ENCODE measurements at places on chromosomes 4 and X.

- peak; percentile 96 for DNase-seq
Observed at GRCh38 chr4:48698029-48698971, 81.8 kb downstream of the FRYL start.

GRCh38 chrX:138128027-138128671 lies 562.2 kb downstream of the ZIC3 start:
- peak; percentile 28 for DNase-seq

DNA sequence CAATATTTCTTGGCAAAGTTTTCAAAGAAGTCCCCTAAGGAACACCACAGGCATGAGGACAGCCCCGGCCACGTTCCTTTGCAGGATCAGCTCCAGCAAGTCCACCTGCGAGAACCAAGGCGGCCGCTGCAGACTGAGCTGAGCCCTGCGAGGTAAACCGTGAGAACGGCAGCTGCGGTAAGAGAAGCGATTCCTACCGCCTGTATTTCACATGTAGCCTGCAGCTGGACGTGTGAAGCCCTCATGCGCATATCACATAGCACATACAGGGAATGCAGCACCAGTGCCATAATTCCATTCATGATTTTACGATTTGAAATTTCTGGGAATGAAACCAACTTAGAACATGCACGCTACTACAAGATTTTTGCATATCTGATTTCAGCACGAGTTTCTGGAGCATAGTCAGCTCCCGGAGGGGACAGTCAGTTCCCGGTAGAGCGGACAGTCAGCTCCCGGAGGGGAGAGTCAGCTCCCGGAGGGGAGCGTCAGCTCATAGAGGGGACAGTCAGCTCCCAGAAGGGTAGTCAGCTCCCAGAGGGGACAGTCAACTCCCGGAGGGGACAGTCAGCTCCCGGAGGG lies 41.7 kb downstream of the FGFRL1 start:
- DNase-seq: no peak

- DNase-seq: no peak
Observed at GRCh38 chr4:14308229-14308651, 680.7 kb upstream of the BOD1L1 start.

GRCh38 chr4:7251321-7251720 lies 59.0 kb downstream of the SORCS2 start:
- DNase-seq: no peak

DNA sequence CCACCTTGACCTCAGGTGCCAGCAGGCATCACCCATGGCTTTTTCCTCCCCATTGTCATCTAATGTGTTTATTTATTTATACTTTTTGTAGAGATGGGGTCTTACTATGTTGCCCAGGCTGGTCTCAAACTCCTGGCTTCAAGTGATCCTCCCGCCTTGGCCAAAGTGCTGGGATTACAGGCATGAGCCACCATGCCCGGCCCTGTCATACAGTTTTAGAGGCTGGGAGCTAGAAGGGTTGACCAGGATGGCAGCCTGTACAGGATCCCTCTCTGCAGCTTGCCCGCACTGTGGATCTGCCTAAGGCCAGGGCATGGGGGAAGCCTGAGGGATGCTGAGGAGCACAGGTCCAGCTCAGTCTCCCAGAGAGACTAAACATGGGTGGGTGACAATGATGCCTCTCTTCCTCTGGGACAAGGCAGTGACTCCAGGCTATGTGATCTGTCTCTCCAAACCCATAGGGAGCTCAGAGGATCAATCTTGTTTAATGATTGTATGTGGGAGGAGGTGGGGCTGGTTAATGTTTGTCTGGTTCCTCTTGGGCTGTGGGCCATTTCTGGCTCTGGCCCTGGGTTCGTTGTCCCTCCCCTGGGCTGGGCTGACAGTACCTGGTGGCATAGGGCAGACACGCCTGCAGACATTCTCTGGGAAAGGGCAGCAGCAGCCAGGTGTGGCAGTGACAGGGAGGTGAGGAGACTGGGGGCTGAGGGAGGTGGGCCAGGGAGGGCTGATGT lies 8.3 kb upstream of the GJB1 start:
- no peak for DNase-seq

GRCh38 chr4:107472265-107472948 lies 247.6 kb downstream of the PAPSS1 start:
- DNase-seq: no peak

GRCh38 chrX:79524642-79525041 lies 157.5 kb upstream of the ITM2A start:
- DNase-seq: peak; percentile 4

DNA sequence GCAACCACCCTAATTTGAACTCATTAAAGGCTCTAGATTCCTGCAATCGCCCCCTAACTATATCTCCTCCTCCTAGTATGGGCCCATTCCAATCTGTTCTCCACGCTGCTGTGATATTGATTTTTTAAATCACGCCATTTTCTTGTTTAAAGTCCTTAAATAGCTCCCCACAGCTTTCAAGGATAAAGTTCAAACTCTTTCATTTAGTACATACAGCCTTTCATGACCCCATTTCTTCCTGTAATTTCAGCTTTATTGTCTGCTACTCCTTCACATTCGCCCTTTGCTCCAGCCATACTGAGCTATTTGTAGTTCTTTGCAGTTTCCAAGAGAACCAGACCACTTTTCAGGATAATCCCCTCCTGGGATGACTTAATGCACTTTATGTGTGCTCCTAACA lies 118.5 kb downstream of the GC start:
- DNase-seq: no peak

DNA sequence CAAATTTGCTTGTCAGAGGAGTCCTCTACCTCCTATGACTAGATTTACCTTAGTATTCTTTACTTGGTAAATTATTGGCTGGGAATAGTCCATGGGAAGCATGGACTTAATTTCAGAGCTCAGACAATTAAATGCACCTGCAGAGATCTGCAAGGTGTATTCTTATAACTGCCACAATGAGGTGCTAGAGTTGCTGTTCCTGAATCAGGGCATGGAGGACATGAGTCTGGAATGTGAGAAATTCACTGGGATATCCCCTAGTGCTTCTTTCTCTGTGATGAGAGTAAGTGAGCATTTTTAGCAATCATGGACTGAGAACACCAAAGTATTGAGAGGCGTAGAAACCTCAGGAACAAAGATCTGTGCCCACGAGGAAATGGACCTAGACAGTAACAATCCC lies 32.9 kb upstream of the GRID2 start:
- DNase-seq: no peak

DNA sequence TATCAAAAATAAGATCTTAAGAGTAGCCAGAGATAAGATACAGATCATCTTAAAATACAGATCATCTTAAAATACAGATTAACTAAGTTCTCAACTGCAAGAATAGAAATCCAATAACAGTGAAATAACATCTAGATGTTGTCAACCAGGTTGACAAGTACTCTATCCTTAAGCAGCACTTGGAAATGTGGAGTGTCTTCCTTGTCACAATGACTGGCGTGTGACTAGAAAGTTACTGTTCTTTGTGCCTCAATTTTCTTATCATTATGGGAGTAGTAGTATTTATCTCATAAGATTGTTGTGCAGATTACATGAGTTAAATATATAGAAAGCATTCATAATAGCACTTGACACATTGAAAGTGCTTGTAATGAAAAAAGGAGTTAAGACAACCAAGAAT lies 25.8 kb upstream of the HPGDS start:
- no peak for DNase-seq

GRCh38 chr4:158667651-158668198 lies 4.0 kb downstream of the C4orf46 start:
- peak; percentile 52 for DNase-seq

DNA sequence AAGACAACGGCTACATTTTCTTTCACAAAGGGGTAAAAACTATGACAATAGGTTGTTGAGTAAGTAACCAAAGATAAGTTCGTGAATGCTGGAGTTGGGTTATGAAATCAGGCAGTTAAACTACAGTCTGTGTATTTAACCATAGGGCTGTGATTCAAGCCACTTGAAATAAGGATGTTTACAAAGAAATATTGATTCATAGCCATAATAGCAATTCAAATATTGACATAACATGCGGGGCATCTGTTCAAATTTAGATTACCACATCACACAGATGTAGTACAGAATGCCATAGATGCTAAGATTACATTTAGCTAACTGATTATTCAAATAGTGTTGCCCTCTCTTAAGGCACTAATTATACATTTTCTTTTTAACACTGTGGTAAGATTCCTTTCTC lies 364.1 kb downstream of the FSTL5 start:
- DNase-seq: peak; percentile 15

DNA sequence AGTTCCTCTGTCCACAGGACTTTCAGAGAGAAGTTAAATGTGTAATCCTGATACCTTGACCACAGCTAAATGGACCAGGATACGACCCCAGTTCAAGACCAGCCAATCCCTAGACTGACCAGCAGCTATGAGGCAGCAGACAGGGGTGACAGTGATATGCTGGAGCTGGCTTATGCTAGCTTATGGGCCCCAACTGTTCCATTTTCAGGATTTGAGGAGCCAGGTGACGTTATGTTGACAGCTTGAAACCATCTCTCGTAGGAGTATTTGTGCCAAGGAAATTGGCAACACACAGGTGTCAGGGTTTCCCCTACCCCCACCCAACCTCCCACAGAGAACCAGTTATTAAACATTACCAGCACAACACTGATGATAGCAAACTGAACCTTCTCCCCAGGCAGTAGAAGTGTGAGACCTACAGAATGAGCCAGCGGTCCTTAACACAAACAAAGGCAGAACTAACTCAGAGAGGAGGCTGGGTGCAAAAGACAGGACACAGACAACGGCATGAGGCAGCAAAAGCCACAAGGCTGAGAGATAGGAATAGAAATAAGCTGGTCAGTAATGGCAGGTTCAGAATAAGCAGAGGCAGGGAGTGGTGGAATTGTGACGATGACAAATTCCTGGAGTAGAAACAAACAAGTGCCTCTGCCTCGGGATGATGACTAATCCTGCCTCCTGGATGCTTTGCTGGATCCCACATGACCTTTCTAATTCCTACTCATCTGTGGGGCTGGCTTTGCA lies 85.6 kb upstream of the CPEB2 start:
- peak; percentile 52 for DNase-seq

GRCh38 chr4:89249313-89249712 lies 58.3 kb downstream of the GPRIN3 start:
- DNase-seq: no peak

GRCh38 chr4:95051702-95052020 lies 293.9 kb downstream of the BMPR1B start:
- no peak for DNase-seq

DNA sequence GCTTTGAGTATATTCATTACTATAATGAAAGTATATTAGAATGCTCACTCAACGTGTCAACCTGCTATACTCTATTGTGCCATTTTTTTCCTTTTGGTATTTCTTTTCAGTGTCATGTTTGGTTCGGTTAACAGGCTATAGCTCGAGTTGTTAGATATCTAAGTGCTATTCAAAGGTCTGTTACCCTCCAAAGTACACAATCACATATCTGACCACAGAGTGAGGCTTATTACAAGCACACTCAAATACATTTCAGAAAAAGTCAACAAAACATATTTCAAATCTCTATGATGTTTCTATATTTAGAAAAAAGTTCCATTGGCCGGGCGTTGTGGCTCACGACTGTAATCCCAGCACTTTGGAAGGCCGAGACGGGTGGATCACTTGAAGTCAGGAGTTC lies 32.8 kb downstream of the WNK3 start:
- no peak for DNase-seq

- peak; percentile 43 for DNase-seq
Observed at GRCh38 chr4:105417624-105418023, 56.2 kb downstream of the PPA2 start.

DNA sequence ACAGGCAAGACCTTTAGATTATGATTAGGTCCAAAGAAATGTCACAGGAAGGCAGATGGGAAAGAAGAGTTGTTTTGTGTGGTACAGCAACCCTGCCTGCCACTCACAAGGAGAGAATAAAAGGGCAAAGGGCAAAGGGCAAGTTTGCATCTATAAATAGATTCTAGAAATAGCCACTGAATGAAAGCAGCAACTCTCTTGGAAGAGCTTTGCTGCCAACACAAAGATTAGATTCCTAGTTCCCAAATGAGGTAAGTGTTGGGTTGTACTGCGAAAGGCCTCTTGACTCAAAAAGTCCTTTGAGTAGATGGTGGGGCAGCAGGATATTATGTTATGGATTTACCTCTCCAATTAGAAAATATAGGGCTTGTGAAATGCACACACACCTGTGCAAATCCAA lies 61.2 kb downstream of the MOSPD2 start:
- DNase-seq: no peak

DNA sequence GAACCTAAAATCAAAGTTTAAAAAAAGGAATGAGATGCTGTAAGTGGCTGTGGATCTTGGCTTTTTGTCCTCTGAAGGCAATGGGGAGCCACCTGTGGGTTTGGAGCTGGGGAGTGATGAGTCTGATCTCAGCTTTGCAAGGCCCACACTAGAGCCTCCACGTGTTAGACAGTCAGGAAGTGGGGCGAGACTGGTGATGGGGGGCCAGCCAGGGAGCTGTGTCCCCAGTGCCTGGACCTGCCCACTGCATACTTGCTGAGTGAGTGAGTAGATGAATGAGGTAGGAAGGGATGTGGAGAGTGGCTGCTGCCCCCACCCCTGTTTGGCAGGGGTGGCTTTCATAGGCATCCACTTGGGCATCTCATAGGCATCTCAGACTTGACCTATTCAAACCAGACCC lies 84.0 kb downstream of the NHSL2 start:
- DNase-seq: no peak

GRCh38 chr4:66187175-66187720 lies 517.0 kb upstream of the EPHA5 start:
- no peak for DNase-seq

DNA sequence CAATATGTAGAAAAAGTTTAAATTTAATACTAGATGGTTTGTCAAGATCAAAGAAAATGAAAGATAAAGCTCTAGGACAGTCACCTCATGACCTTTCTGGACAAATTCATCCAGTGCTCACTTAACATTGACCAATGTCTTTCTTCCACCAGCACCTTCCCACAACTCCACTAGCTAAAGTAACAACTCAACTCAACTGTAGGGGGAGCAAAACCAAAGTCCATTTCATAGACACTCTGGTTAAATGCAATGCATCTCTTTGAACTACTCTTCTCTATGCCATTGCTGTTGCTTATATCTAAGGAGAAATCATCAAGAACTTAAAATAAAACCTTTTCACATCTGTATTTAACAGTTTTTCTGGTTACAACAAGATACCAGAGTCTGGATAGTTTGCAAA lies 25.1 kb downstream of the UGT2B4 start:
- no peak for DNase-seq

DNA sequence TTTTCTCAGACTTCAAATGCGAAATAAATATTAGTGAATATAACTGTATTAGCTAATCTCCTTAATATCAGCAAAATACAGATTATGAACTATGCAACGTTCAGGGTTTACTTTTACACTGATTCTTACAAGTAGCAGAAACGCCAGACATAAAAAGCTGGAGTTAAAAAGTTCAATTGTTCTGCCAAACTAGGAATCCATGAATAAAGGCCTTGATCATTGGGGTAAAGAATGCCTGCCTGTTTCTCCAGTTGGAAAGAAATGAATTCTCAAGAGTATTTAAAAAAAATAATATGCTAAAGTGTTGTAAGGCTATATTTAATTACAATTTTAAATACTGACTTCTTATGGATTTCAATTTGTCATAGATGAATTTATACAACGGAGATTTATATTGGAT lies 612.2 kb downstream of the DMD start:
- DNase-seq: no peak

Measured in iris pigment epithelial cell (primary cell).